ENCODE measurements at places on chromosomes 5 and 9. TPM values are rescaled to one million over a fixed set of nuclear protein-coding genes. Genes with fewer than 3 reads are reported as not detected.
A peak's percentile ranks its signal among the peaks of the same experiment; 100 is the strongest.

GRCh38 chr5:102809033-102809432 is 53.9 kb downstream of the PAM start:
- DNase-seq = no peak

The NMUR2 gene
- not detected for total RNA-seq

The CATSPER3 gene
- 0.36 TPM for total RNA-seq

DNA sequence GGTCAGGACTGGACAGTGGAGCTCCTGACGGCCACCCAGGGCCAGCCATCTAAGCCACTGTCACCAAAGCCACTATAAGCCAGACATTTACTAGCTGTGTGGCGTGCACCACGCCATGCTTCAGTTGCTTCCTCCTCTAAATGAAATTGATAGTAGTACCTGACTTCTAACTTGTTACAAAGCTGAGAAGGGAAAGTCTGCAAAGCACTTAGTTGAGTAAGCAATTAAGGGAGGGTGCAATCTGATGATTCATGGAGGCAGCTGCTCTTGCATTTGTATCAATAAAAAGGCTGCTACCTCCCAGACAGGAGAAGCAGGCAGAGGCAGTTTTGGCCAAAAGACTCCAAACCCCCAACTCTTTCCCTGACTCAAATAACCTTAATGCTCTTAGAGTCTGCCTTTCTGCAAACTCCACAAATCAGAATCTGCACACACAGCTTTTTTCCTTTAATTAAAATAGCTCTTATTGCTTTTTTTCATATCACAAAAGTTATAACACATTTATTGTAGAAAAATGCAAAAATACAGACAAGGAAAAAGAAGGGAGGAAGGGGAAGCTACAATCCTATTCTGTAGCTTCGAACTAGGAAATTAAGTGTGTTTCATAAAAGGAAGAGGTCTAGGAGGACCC is 19.3 kb upstream of the RAPGEF1 start:
- no peak for DNase-seq

The TEK gene
- total RNA-seq = 8.3 TPM

- DNase-seq = peak; percentile 68
Measured at GRCh38 chr9:87725356-87725899, 491 bp upstream of the CTSL start.
